HepG2 (cell line): ENCODE measurements at places on chromosomes 16 and 17. TPM values are rescaled to one million over a fixed set of nuclear protein-coding genes. Genes with fewer than 3 reads are reported as not detected.

- DNase-seq: no peak
These were observed 73.4 kb downstream of the MRM3 start for GRCh38 chr17:855569-855968.

DNA sequence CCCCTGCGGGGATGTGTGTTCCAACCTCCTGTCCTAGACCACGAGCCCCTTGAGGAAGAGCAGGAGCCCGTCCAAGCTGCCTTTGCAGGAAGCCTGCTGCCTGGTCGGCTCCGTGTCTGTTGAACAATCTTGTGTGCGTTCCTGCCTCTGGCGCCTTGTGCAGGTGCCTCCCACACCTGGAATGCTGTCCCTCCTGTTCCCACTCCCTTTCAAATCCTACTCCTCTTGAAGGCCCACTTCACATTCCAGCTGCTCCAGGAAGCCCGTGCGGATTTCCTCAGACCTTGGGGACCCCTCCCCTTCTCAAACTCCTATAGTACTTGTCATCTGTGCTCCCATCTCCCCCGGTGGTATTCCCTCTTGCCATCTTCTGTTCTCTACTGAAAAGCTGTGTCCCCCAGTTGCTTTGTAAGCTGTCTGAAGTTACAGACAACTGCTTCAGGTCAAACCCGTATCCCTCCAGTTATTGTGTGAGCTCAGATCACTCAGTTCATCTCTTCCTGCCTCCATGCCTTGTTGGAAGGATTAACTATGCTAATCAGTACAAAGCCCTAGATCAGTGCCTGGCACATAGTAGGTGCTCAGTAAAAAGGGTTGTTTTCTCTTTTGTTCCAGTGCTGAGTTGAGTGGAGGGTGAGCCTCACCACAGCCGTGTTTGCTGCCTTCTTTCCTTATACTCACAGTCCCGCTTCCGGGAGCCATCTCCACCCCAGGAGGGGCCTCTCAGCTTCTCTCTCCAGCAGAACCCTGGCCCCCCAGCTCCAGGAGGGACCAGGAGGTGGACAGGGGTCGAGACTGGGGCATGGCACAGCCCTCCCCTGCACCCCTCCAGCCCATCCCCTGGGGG lies 241.8 kb upstream of the CIBAR2 start:
- no peak for DNase-seq

DNA sequence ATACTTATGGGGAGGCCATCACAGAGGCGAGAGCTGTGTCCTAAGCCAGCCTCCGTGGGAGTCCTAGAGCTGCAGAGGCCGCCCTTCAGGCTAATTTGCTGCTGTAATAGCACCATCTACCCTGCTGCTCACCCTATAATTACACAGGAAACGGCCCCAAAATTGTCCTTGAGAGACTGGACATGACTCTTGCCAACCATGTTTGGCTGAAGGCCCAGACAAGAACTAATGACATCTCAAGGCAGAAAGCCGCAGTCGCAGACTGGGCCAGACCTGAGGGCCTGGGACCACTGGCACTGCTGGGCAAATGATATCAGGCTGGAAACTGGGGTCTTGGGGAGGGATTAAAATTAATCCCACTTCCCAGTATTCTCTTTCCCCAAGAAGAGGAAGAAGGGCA lies 24.1 kb downstream of the PSMD7 start:
- no peak for DNase-seq

GRCh38 chr17:38768417-38768816 lies 15.9 kb downstream of the PSMB3 start:
- DNase-seq: no peak

- no peak for DNase-seq
These were observed 124.5 kb upstream of the LHX1 start for GRCh38 chr17:36812762-36813161.

DNA sequence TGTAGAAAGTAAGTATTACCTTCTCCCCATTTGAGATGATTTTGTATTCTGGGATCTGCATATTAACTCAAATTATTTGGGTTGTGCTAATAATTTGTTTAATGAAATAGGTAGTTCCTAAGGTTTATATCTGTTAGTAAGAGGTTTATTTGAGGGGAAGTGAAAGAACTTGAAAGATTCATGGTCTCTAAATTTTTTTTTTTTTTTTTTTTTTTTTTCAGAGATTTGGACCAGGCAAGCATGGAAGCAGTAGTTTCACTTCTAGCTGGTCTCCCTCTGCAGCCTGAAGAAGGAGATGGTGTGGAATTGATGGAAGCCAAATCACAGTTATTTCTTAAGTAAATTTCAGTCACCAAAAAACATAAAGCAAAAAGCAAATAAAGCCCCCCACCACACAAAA lies 65.2 kb downstream of the OMG start:
- no peak for DNase-seq

- DNase-seq: no peak
These were observed 10.8 kb upstream of the RIPOR1 start for GRCh38 chr16:67517661-67518423.

DNA sequence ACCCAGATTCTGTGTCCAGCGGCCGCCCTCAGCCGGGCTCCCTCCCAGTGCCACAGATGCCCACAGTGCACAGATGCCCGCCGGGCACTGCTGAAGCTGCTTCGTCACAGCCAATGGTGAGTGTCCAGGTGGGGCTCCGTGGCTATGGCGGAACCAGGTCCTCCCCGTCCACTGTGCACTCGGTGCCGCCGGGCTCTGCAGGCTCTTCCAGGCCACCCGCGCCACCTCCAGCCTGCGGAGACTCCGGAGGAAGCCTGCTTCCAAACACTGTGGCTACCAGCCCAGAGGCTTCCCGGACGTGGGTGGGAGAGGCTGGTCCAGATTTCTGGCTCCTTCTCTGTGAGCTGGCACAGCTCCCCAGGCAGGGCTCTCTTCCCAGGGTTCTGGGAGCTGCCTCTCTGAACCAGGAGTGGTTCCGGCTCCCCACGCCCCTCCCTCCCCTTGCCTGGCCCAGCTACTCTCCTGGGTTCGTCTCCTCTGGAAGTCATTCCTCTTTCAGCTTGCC lies 2.8 kb upstream of the PYCR1 start:
- DNase-seq: no peak

DNA sequence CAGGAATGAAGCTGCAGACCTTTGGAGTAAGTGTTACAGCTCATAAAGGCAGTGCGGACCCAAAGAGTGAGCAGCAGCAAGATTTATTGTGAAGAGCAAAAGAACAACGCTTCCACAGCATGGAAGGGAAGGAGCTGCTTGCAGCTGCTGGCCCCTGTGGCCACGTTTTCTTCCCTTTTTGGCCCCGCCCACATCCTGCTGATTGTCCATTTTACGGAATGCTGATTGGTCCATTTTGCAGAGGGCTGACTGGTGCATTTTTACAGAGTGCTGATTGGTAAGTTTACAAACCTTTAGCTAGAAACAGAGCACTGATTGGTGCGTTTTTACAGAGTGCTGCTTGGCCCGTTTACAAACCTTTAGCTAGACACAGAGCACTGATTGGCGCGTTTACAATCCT lies 841.5 kb downstream of the CDH11 start:
- no peak for DNase-seq

DNA sequence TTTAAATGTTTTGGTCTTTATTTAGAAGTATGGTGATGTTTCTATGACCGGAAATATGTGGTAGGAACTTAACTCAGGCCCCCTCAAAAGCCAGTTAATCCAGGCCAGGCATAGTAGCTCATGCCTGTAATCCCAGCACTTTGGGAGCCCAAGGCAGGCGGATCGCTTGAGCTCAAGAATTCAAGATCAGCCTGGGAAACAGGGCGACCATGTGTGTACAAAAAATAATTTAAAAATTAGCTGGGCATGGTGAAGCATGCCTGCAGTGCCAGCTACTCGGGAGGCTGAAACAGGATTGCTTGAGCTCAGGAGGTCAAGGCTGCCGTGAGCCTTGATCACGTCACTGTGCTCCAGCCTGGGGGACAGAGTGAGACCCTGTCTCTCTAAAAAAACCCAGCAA lies 10.3 kb downstream of the RSL1D1 start:
- no peak for DNase-seq

DNA sequence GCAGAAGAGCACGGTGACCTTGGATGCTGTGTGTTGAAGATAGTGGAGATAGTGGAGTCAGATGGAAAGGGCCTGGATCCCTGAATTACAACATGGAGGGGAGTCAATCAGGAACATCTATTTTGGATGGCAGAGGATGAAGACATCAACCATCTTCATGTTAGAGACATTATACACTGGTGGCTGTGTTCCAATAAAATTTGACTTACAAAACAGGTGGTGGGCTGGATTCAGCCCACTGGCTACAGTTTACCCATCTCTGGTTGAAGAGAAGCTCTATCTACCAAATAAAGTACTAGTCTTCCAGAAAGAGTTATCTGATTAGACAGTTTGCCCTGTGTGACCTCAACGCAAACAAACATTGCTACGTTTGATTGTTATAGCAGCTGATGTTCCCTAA lies 247.2 kb downstream of the XYLT1 start:
- DNase-seq: no peak

GRCh38 chr17:39804839-39805238 lies 59.3 kb downstream of the IKZF3 start:
- DNase-seq: no peak

GRCh38 chr16:53689636-53690035 lies 14.0 kb downstream of the RPGRIP1L start:
- DNase-seq: no peak

GRCh38 chr16:20610211-20610891 lies 34.2 kb upstream of the ACSM2B start:
- peak; percentile 27 for DNase-seq

- no peak for DNase-seq
These were observed 14.4 kb downstream of the RIPOR1 start for GRCh38 chr16:67543036-67543435.

DNA sequence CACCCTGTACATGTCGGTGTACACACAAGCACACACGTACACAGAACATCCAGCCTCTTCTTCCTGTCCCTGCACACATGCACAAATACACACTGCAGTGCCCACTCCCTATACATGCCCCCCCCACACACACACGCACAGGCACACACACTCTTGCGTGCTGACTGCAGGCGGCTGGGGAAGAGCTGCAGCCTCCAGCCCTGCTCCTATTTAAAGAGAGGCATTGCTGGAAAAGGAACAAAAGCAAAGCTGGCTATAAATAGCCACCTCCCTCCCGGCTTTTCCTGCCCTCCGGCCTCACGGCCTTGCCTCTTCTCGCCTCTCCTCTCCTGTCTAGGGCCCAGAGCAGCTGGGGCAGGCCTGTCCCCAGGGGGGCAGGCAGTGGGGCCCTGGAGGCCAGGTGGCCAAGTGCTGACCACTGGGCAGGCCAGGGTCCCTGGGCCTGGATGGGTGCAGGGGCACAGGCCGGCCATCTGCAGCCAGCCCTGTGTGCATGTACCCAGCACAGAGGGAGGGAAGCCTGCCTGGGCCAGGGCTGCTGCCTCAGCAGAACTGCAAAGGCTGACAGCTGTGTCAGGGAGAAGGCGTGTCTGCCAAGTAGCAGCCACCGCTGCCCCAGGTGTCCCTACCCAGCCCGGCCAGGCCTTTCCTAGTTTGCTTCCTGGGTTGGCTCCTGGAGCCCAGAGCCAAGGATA lies 25.4 kb downstream of the RTN4RL1 start:
- DNase-seq: peak; percentile 25

GRCh38 chr16:4649744-4650442 lies 25.3 kb downstream of the MGRN1 start:
- DNase-seq: no peak

GRCh38 chr16:23724096-23724784 lies 11.2 kb upstream of the ERN2 start:
- no peak for DNase-seq

The TPSAB1 gene
- 0.05 and 0.12 TPM in 2 replicates for polyA plus RNA-seq

The SHBG gene
- polyA plus RNA-seq: 6.1 and 10.2 TPM in 2 replicates

The CHP2 gene
- polyA plus RNA-seq: 0.03 TPM in 1 of 2 replicates, not detected in the other

The MILR1 gene
- polyA plus RNA-seq: 0.98 and 1.7 TPM in 2 replicates

The HSD17B1 gene
- 0.34 and 0.54 TPM in 2 replicates for polyA plus RNA-seq

The HBA2 gene
- polyA plus RNA-seq: not detected in 2 replicates

The CYGB gene
- polyA plus RNA-seq: 18.9 and 23.3 TPM in 2 replicates

The CEP295NL gene
- polyA plus RNA-seq: not detected in 2 replicates
